ENCODE measurements at places on chromosomes 2 and 18.
A peak's percentile ranks its signal among the peaks of the same experiment; 100 is the strongest.

GRCh38 chr2:195658541-195658890, 1.5 kb downstream of the SLC39A10 start:
- DNase-seq: no peak

- peak; percentile 84 for DNase-seq
Measured at GRCh38 chr2:129923265-129924091, 56.0 kb upstream of the RAB6C start.

- DNase-seq: no peak
Measured at GRCh38 chr2:55609193-55609794, 8.1 kb downstream of the PPP4R3B start.

DNA sequence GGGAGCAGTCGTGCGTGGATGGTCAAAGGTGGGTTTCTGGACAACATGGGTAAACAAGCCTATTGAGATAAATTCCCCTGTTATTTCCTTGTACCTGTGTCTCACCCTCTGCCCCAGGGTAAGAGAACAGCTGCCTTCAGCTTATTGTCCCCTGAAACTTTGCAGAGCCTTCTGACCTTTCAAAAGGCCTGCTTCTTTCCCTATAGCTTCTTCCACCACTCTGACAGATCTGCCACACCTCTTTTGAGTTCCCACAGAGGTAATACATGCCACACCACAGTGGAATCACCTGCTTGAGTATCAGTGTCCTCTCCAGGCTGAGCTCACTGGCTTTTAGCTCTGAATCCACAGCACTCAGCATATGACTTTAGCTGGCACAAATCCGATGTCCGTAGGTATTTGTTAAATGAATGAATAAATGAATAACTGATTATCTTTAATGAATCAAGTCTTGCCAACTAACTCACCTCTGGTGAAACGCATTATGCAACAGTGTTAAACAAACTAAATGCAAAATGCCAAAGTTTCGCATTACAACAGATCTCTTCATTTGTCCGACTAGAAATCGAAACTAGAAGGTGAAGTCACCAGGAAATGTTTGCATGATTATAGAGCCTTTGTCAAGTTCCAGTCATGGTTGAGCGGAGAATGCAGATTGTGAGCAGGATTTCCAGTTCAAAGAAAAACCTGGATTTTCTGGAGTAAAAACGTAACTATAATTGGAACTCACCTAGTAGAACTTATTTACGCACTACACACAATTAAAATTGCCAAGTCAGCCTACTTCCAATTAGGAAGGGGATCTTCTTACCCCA, 16.4 kb downstream of the DYNAP start:
- DNase-seq: peak; percentile 60

GRCh38 chr2:231671270-231672050, 36.9 kb upstream of the PTMA start:
- DNase-seq: peak; percentile 78

- DNase-seq: no peak
Measured at GRCh38 chr18:71598374-71598773, 945.8 kb downstream of the CBLN2 start.

DNA sequence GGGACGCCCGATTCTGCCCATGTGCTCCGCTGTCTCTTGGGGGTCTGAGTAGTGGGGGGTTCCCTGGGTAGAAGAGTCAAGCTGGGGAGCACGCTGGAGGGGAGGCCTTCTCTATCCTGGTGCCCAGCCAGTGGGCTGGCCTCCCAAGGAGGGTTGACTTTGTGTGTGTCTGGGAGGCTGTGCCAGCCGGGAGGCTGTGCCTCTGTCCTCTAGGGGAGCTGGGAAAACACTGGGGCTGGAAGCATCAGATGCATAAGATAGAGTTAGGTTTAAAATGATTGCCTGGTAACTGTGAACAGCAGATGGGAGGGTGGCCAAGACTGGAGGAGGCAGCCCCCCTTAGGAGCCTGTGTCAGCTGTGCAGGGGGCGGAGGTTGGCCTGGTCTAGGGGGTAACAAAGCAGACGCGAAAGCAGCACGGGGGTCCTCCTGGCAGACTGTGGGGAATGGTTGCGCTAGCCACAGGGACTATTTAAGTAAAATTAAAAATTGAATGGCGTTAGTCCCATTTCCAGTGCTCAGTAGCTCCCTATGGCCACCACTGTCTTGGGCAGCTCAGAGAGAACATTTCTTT, 1.3 kb downstream of the ING5 start:
- DNase-seq: no peak

GRCh38 chr2:119222213-119222612, 1.4 kb upstream of the STEAP3 start:
- peak; percentile 73 for DNase-seq

DNA sequence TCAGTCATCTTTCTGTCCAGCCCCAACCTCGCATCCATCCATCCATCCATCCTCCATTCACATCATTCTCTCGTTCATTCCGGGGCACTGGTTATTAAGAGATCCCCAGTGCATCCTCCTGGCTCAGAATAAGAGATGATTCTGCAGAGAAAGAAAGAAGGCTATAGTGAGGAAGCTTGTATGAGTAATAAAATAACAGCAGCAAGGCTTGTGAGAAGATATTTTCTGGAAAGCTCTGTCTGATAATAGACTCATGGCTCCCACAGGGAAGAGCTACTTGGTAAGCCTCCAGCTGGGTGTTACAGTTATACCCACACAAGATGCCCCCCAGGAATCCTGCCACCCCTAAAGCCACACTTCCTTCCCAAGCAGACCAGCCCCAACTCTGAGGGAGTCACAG, 143.2 kb downstream of the MTCL1 start:
- peak; percentile 32 for DNase-seq

DNA sequence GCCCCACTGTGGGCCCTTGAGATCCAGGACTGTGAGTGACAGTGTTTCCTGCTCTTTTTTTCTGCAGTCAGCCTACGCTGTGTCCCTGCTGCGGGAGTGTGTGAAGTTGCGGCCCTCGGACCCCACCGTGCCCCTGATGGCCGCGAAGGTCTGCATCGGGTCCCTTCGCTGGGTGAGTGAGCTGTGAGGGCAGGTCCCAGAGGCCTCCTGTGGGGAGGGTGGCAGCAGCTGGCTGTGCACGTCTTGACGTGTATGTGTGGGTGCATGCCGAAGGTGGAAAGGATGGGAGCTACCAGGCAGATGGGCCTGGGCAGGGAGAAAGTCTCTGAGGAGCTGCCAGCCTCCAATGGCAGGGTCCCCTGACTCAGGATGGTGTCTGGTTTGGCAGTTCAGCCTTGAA, 95.7 kb upstream of the MCFD2 start:
- no peak for DNase-seq

- DNase-seq: no peak
Measured at GRCh38 chr18:40555914-40556313, 1399.1 kb upstream of the PIK3C3 start.

DNA sequence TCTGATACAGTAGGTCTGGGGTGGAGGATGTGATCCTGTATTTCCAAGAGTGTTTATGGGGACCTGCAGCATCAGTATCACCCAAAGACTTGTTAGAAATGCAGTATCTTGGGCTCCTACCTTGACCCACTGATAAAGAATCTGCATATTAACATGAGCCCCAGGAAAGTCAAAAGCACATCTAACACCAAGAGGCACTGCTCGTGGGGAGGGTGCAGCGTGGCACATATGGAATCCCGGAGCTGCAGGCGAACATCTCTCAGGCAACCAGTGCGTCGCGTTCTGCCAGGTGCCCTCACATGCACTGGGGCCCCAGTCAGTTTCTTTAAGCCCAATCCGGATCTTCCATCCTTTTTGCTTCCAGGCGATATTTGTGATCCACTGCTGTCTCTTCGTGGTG, 41.3 kb upstream of the ASB18 start:
- no peak for DNase-seq

DNA sequence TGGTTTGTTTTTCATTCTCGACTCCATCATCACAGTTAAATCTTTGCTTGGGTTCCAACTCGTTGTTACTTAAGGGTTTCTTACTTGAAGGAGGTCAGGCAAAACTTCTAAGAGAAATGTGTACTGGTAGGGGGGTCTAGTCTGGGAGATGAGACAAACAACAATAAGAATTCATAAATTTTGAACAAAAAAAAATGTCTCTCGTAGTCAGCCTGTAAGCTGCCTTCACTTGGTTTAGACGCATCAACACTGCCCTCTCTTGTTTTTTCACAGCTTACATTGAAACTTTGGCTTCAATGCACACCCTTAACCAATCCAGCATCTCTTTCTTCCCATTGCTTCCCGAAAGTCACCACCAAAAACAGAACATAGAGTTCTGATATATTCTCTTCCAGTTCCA, 576.4 kb upstream of the PIK3C3 start:
- no peak for DNase-seq

GRCh38 chr2:24891201-24891600, 28.8 kb downstream of the ADCY3 start:
- DNase-seq: no peak

DNA sequence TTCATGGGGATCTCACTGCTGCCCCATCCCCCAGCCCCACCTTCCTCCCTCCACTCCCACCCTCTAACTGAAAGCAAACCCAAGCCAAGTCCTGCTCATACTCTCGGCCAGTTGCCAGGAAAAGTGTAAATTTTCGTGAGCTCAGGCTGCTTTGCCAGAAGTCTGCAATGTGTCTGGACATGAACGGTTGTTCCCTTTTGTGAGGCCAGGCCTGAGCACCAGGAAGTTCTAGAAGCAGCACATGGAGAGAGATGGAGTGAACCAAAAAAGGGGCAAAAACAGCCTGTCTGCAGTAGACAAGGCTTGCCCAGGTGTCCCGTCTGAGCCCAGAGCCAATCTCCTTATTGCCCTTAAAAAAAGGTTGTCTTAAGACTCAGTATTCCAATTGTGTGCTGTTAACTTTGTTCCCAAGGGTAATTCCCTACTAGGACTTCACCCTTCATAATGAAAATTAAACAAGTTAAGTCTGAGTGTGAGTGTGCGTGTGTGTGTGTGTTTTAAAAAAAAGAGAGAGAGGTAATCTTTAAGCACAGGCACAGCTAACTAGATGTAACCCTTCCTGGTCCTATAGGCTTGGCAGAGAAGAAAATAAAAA, 247.1 kb downstream of the BCL11A start:
- peak; percentile 33 for DNase-seq

- DNase-seq: no peak
Measured at GRCh38 chr2:58917596-58917995, 676.5 kb upstream of the FANCL start.

- DNase-seq: no peak
Measured at GRCh38 chr2:198135481-198135934, 331.1 kb downstream of the PLCL1 start.

GRCh38 chr18:5238371-5238976, 41.4 kb upstream of the AKAIN1 start:
- peak; percentile 69 for DNase-seq

- DNase-seq: no peak
Measured at GRCh38 chr2:62001431-62001830, 96.0 kb downstream of the COMMD1 start.

DNA sequence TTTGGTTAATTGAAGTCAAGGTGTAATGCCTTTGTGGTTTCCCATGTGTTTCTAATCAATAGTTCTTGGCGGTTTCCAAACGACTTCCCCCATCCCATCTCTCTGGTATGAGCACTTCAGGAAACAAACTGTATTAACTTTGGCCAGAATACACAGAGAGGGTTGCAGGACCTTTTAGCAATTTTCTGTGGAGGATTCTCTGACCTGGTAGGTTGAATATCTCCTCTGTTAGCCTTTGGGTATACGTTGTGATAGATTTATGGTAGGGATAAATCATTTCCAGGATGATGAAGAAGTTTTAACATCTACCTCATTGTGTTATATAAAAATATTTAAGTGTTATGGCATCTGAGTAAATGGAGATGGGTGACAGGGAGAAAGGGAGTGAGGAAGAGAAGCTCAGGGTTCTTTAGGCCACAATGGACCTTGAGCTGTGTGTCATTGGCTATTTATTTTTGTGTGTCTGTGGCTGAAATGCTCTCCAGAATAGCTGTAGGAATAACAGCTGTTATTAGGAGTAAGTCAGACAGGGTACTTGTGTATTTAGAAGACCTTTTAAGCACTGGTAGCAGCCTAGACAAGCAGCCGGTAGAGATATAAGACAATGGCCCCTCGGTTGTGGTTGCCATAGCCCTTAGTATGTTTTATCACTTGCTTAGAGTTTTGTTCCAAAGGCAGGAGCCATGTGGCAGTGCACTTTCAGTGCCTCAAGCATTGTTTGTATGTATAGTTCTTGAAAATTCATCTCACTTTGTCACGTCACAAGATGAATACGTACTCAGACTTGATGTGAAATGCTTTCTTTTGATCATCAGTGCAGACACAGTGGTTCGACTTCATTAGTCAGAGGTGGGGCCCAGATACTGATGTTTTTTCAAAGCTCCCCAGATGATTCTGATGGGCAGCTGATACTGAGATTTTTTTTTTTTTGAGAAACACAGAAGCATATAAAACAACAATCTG, 91.1 kb downstream of the FMNL2 start:
- no peak for DNase-seq

GRCh38 chr2:51158251-51158650, 126.3 kb upstream of the NRXN1 start:
- no peak for DNase-seq

DNA sequence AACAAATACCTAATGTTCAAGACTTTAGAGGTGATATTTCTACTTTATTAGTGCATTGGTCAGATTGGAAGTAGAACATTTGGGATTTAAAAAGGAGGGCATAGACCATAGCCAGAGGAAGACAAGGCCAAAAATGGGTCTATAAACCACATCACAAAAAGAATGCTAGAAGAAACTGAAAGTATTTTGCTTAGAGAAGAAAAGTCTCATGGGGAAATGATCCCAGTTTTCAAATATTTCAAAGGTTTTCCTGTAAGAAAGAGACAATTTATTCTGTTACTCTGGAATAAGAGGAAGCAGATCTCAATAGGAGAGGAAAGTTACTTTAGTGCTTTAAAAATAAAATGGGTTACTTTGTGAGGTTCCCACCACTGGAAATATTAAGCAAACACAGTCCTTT, 341.4 kb downstream of the TNS1 start:
- DNase-seq: no peak

GRCh38 chr2:68357605-68358337, 7.3 kb upstream of the PLEK start:
- peak; percentile 79 for DNase-seq

GRCh38 chr2:127049927-127050802, 56.8 kb downstream of the BIN1 start:
- peak; percentile 81 for DNase-seq

DNA sequence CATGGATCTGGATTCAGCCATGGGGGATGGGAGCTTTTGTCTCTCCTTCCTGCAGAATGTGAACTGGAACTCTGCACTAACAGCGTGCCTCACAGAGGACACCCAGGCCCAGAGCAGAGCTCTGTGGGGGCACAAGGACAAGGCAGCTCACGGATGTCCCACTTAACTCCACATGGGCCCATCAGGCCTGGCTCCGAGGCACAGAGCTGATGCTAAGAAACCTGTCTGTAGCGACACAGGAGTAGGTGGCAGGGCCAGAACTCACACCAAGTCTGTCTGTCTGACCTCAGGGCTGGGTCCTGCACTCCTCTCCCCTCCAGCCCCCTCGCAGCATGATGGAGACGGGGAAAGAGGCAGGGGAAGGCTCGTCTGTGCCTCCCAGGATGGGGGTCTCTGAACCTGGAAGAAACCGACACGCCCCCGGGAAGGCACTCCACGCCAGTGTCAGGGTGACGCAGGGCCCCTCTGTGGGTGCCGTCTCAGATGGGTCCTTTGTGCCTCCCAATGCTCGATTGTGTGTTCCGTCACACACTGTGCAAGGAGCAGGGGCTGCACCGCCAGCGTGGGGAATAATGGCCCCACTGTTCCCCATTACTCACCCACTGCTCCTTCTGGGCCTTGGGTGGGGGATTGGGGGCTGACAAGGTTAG, 36.6 kb downstream of the FAM178B start:
- DNase-seq: no peak

GRCh38 chr2:51846796-51847195, 814.9 kb upstream of the NRXN1 start:
- no peak for DNase-seq
